ENCODE measurements at places on chromosomes 16 and 17. TPM values are rescaled to one million over a fixed set of nuclear protein-coding genes. Genes with fewer than 3 reads are reported as not detected.

Gene CACNA1H
- 0.05 TPM for total RNA-seq

Gene CMTM1
- 2.7 TPM for total RNA-seq

Gene GSDMA
- total RNA-seq, result not detected

Gene CHST5
- total RNA-seq, result not detected

Gene MSLN
- not detected for total RNA-seq

Gene PMFBP1
- total RNA-seq, result not detected
